ENCODE measurements at places on chromosomes 1 and 21. TPM values are rescaled to one million over a fixed set of nuclear protein-coding genes. Genes with fewer than 3 reads are reported as not detected.

GRCh38 chr1:201116091-201116490, 3.9 kb upstream of the CACNA1S start:
- DNase-seq, result no peak

- no peak for DNase-seq
These were observed 1.3 kb downstream of the EFCAB14 start for GRCh38 chr1:46717654-46718053.

- no peak for DNase-seq
These were observed 30.8 kb downstream of the DUSP10 start for GRCh38 chr1:221711063-221711577.

- DNase-seq, result no peak
These were observed 61.2 kb downstream of the GBP6 start for GRCh38 chr1:89425056-89425455.

GRCh38 chr1:41917835-41918449, 780 bp downstream of the HIVEP3 start:
- no peak for DNase-seq

DNA sequence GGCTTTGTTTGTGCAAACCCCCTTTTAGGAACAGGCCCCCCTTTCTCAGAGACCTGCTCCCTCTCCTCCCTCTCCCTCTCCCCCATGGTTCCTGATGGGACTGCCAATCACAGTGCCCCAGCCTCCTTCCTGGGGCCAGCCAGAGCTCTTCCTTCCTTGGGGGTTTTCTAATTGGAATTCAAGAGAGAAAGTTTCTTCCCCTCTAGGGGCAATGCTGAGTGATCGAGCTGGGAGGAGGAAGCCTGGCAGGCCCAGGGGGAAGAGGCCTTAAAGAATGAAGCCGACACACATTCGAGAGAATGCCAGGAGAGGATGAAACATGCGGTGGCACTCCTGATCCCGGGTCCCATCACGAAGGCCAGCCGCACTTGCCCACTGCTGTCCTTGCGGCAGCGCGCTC, 21.3 kb upstream of the COL16A1 start:
- no peak for DNase-seq

- no peak for DNase-seq
These were observed 8.8 kb downstream of the ATPAF1 start for GRCh38 chr1:46659307-46659870.

DNA sequence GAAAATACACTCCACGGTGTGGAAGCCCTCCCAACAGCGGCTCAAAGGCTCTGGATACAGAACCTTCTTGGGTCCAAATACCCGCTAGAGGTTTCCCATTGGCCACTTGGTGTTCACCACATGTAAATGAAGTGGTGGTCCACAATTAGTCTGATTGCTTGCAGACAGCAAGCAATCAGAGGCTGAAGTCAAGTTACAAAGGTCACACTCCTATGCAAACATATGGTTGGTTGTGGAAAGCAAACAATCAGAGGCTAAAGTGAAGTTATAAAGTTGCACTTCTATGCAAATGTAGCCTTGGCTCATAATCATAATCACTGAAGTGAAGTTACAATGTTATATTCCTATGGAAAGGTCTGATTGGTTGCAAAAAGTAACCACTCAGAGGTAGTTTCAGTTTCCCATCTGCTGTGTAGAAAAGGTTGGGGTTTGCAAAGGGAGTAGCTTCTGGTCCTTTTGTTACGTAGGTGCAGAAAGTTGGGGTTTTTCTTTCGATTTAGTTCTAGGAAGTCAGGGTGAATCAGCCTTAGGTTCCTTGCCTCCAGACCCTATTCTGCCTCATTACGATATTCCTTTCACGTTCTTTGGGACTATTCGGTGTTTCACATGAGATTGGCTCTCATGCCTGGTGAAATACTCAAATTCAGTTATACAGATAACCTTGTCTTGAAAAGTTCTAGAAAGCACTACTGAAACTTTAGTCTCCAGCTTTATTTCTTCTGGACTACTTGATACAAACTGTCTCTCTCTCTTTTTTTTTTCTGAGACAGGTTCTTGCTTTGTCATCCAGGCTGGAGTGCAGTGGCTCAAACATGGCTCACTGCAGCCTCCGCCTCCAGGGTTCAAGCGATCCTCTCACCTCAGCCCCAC, 36.7 kb upstream of the MTF2 start:
- no peak for DNase-seq

DNA sequence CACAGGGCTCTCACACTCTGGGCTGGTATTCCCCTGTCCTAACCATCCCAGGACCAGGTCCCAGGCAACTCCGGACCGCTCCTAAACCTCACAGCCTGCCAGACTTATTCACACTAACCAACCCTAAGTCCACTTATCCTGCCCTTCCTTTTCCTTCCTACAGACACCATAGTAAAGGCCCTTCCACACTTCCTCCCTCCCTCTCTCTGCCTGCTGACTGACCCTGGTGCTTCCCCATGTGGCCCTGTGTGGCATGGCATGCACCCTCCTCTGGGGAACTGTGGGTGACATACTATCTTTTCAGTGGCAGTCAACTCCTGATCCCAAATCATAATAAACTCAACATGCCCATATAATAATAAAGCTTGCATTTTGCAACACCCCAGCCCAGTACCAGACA, 155.1 kb upstream of the DNAH14 start:
- no peak for DNase-seq

DNA sequence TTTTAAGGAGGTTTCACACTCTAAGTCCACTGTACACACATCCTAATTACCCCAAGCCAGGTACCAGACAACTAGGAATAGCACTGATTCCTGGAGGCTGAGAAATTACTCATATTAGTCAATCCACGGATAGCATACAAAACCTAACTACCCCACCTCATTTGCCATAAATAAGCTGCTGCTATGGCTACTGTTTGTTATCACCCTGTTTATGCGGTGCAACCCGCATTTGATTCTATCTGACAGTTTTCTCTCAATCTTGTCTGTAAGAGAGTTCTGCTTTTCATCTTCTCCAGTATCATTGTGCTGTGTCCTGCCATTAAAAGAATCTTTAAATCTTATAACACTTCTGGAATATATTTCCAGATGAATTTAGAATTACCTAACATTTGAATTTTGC, 1496.5 kb downstream of the PLA2G4A start:
- no peak for DNase-seq

DNA sequence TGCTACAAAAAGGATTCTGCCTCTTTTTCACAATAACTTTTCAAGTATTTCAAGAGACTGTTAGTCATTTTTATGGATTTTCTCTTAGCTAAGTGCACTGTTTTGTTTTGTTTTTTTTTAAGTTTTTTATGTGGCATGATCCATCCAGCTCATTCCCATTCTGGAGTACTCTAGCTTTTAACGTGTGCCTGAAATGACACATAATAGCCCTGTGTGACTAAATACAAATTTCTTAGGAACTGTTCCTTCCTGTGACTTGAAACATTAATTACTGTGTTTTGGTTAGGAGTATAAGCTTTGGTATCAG, 143.9 kb downstream of the HS2ST1 start:
- no peak for DNase-seq

The CDKN2C gene
- 2.6 TPM for total RNA-seq

The TMPRSS2 gene
- not detected for total RNA-seq

The FNDC10 gene
- 7.1 TPM for total RNA-seq

The PTPN7 gene
- not detected for total RNA-seq

The SYCP1 gene
- total RNA-seq, result not detected

The DENND2C gene
- total RNA-seq, result 6.1 TPM

The FRRS1 gene
- total RNA-seq, result 13.0 TPM

The ERICH3 gene
- total RNA-seq, result not detected

Measured in foreskin keratinocyte (primary cell).